ENCODE measurements at places on chromosomes 13 and 19.

DNA sequence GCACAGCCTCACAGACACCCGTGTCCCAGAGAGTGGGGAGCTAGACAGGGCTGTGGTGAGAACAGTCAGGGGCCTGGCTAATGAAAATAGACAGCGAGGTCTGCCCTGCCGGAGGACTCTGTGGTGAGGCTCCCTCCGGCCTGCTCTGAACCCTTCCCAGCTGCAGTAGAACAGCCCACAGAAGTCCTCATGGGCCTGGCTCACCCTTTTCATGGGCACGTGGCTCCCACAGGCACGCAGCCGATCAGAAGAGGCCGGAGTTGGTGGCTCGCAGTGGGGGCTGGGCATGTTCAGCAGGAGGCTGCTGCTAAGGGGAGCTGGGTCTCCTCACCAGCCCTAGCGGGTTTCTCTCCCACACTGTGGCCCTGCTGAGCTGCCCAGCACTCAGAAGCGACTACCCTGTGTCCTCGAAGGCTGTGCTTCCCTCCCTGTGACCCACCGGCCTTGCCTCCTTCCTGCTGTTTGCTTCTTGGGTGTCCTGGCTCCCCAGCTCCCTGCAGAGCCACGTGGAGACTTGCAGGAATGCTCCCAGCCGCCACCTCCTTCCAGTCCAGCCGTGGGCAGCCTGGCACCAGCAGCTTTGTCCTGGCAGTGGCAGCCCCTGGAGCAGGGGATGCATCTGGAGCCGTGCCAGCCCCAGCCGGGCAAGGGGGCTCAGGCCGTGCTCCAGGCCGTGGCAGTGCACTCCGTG is 138.7 kb downstream of the KDM4B start:
- DNase-seq = peak; percentile 59

DNA sequence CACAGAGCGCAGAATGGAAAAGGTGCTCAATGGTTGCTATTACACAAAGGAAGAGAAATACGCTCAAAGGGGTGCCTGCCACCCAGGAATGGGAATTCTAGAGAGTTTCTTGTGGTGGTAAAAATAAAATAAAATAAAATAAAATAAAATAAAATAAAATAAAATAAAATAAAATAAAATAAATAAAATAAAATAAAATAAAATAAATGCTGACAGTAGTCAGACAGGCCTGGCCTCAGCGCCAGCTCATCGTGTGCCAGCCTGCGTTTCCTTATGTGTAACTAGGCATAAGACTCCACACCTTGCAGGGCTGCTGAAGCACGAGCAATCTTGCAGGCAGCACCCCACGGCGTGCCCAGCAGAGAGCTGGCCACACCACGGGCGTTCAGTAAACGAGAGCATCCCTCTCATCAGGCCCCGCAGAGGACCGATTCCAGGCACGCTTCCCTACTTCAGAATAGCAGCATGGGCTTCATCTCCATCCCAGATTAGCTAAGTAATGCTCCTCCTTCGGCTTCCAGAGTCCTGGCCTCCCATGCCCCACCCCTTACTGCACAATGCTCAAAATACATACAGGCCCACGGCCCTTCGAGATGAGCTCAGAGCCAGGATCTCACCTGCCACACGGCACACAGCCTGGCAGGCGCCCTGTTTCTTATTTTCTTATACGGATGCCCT is 5.6 kb downstream of the NAPA start:
- no peak for DNase-seq

- DNase-seq = no peak
Observed at GRCh38 chr19:54817670-54818536, 1.6 kb downstream of the KIR3DL1 start.

DNA sequence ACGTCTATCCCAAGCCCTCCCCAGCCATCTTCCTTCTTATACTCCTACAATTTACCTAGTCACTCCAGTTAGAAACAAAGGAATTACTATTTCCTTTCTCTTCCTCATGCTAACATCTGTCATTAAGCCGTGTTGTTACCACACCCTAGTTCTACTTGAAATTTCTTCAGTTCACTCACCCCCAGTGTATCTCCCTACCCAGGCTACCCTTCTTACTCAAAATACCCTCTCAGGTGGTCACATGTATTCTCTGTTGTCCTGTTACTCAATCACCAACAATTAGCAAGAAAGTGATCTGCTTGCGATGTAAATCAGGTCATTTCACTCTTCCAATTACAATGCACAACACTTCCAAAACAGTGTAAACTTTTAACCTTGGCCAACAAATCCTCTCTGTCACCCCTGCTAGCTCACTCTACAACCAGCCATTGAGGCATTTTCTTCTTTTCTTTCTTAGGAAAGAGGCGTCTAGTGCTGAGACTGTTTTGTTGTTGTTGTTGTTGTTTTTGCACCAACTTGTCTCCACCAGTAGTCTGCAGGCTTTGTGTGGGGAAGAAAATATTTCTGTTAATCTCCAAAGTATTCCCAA is 50.7 kb downstream of the PCDH17 start:
- no peak for DNase-seq

GRCh38 chr13:90447734-90448101 is 899.8 kb upstream of the MIR17HG start:
- DNase-seq = peak; percentile 81

GRCh38 chr13:112117258-112117954 is 50.5 kb downstream of the SOX1 start:
- DNase-seq = no peak

DNA sequence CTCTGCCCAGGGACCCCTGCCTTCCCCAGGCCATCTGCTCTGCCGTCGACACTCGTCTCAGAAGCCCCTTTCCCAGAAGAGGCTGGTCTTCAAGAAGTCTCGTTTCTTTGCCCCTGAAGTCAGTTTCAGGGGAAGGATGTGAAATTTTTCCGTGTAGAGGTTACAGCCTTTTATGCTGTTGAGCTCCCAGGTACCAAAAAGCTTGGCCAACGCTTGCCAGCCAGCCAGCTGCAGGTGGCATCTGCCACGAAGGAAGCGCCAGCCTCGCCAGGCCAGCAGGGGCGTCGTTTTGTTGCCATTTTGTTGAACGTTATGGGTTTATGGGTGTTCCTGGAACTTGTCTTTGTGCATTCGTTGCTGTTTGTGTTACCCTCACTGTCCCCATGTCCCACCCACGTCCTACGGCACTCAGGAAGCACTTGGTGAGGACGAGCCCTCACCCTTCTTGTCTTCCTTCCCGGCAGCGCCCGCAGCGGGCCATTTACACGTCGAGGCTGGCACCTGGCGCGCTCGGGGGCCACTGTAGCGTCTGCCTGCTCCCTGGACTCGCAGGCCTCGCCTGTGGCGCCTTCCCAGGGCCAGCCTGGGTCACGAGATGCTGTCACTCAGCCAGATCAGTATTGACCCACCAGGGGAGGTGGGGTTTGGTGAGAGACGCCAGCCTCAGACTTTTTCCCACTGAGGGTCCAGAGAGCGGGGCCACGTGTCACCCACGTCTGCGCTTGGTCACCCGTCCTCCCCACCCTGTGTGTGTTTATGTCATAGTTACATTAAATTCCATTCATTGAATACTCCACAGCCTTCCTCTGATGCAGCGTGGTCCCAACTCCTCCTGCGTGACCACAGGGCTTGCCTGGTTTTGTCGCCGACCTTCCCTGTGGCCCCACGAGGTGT is 37.1 kb downstream of the AP1M1 start:
- DNase-seq = no peak

GRCh38 chr19:19405971-19406877 is 749 bp downstream of the GATAD2A start:
- peak; percentile 51 for DNase-seq

Data from astrocyte of the spinal cord (primary cell).